Esophagus squamous epithelium (tissue), 5 donors: ENCODE measurements at places on chromosomes 7 and 10. TPM values are rescaled to one million over a fixed set of nuclear protein-coding genes. Genes with fewer than 3 reads are reported as not detected.

- no peak for DNase-seq
These were observed 110.6 kb upstream of the GLI3 start for GRCh38 chr7:42347616-42348015.

- DNase-seq = no peak
These were observed 188.5 kb downstream of the TNS3 start for GRCh38 chr7:47393406-47393805.

- DNase-seq = peak; percentile 32
These were observed 25.5 kb downstream of the VSIR start for GRCh38 chr10:71747551-71748523.

GRCh38 chr7:107967420-107967819, 35.5 kb downstream of the LAMB1 start:
- DNase-seq = no peak

DNA sequence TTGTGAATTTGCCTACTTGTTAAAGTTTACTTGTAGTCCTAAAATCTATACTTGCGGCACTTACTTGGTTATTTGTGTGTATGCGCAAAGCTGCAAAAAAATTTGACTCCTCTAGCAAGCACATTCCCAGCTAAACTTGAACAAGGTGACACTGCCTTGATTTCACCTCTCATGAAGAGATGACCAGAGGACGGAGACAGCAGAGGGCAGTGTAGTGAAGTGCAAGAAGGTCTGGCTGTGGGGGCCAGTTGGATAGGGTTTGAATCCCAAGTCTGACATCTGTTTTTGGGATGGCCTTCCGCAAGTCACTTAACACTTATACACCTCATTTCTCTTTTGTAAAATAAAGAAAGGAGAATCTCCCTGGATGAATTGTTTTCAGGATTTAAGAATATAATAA, 15.7 kb downstream of the SLK start:
- DNase-seq = no peak

DNA sequence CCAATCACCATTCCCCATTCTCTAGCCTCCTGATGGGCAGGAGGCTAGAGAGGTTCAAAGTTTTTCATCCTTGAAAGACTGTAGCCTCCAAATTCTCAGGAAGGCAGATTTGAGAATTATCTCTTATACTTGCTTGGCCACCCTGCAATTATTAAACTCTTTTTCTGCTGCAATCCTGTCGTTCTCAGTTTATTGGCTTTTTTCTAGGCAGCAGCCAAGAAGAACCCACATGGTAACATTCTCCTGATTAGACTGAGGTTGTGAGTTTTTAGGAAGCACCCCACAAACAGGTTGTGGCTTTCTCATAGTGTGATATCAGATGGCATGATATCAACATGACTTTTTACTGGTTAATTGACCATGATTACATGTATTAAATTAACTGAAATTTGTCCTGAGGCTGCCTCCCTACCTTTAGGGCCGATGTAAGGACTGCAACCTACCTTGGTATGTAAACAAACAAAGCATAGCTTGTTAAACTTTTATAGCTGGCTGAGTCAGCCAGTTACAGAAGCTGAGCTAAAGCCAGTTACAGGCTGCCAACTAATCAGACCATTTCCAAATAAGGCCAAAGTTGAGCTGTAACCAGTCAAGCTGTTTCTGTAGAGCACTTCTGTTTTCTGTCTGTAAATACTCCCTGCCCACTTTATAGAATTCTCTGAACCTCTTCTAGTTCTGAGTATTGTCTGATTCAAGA, 3.2 kb upstream of the ZNF248 start:
- no peak for DNase-seq

DNA sequence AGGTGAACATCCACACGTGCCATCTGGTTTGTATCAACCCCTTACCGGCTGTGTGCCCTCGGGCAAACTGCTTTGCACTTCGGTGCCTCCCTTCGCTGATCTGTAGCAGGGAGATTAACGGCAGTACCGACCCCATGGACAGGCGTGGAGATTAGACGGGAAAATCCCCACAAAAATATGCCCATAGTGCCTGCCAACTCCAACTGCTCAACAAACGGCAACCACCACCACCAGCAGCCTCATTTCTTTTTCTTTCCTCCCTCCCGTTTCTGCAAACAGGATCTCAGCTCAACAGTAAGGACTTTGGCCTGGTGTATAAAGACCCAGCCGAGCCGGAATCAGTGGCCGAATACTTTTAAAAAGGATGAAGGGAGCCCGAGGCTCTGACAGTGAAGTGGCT, 31.0 kb downstream of the CHST15 start:
- DNase-seq = no peak

Gene ZNF518A
- total RNA-seq = 9.9 TPM

Gene PNLIPRP3
- 2.4 TPM for total RNA-seq

Gene UTF1
- total RNA-seq = not detected

Gene TFPI2
- 0.95 TPM for total RNA-seq
